ENCODE measurements at places on chromosomes 6 and 20.

- no peak for DNase-seq
These were observed 60.4 kb downstream of the DOK5 start for GRCh38 chr20:54535746-54536145.

GRCh38 chr6:25229671-25230321 is 49.4 kb upstream of the CARMIL1 start:
- peak; percentile 82 for DNase-seq

GRCh38 chr6:119922814-119923213 is 573.3 kb upstream of the MAN1A1 start:
- no peak for DNase-seq

- no peak for DNase-seq
These were observed 8.8 kb upstream of the VSX1 start for GRCh38 chr20:25090492-25091429.

GRCh38 chr6:157164972-157165371 is 158.3 kb downstream of the TMEM242 start:
- DNase-seq, result no peak

GRCh38 chr6:89944826-89945407 is 50.6 kb downstream of the GJA10 start:
- DNase-seq, result no peak

- no peak for DNase-seq
These were observed 25.1 kb downstream of the FKBP5 start for GRCh38 chr6:35663447-35664235.

DNA sequence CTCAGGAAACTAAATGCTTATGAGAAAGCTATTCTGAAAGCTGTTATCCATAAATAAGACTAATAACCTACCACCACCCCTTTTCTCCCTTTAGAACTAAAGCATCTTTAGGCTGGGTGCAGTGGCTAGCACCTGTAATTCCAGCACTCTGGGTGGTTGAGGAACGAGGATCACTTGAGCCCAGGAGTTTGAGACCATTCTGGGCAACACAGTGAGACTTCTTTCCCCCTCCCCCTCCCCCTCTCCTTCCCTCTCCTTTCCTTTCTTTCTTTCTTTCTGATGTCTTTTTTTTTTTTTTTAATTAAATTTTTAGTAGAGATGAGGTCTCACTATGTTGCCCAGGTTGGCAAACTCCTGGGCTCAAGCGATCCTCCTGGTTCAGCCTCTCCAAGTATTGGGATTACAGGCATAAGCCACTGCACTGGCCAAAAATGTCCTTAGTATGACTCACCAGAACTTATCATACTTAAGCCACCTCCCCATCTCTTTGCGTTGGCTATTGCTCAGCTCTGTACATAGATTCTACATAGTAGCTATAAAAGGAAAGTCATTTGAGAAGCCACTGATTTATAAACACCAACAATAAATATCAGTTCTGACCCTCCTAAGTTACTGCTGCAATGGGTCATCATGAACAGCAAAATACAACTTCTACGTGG is 54.8 kb upstream of the SPDEF start:
- DNase-seq, result peak; percentile 38

DNA sequence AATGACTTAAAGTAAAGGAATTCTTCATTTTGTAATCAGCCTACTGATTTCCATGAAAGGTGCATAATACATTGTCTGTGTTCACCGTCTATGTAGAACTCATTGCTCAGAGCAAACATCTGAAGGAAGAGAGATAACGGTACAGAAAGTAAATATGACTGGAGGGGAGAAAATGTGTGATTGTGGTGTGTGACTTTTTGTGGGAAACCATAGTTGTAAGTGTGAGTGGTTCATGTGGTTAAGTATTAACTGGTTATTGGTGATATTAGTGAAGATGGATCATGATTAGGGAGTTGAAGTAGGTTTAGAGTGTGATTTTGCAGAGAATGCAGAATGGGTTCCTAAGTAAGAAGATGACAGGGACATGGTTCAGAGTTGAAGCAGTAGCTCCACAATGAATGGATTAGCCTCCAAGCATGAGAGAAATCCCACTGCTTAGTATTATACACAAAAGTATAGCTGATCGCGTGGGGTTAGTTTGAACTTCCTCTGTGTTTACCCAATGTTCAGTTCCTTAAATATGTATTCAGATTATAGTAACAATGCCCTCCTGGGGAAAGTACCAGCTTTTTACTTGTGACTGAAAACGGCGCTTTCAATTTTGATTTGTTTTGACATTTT is 368.9 kb downstream of the UTRN start:
- no peak for DNase-seq
